HAP-1 (cell line): ENCODE measurements at places on chromosomes 11 and 22.

GRCh38 chr11:7414973-7415817 lies 70.1 kb upstream of the OLFML1 start:
- no peak for DNase-seq

- no peak for DNase-seq
Measured at GRCh38 chr11:36792996-36793914, 195.2 kb upstream of the RAG2 start.

- DNase-seq: no peak
Measured at GRCh38 chr11:110988671-110989070, 256.9 kb upstream of the POU2AF2 start.

DNA sequence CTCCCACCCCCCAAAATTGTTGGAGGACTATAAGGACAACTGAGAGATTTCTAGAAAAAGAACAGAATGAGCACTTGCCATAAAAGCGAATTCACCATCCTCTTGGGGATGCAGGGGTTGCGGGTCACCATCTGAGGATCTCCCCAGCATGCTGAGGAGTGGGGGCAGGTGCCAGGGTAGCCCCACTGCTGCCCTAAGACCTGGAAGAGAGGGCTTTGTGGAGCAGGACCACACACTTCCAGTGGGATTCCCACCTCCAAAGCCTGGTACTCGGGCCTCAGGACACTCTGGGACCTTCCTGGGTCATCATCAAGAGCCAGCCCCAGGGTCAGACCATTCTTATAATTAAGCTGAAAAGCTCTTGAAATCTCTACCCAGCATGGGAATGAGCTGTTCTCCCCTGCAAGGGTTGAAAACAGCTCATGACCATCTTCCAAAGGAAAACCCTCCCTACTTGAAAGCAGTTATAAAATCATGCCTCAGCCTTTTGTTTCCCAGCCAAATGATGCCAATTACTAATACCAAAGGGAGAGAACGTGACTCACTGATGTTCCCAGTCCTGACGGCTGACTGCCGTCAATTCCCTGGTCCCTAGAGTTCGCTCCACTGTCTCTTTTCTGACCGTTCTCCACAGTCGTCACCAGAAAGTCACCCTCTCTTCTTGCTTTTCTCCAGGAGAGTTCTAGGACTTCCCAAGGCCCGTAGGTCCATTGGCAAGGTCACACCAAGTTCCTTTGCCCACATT lies 76.8 kb upstream of the CREB3L1 start:
- DNase-seq: no peak

DNA sequence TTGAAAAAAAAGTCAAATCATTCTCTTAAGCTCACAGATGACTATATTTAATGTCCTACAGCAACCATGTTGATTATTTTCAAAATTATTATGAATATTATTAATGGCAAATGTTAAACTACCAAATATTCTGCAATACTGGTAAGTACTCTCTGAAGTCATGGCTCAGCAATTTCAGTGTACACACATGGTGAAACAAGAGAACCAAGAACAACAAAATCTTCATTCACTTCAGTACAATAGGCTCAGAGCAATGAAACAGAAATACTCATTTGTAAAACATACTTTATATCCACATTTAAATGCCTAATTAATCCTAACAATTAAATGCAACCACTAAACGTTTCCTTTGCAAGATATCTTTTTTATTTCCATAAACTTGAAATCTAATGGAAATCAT lies 347.2 kb downstream of the TTC28 start:
- no peak for DNase-seq

GRCh38 chr22:18095101-18095805 lies 15.4 kb upstream of the TUBA8 start:
- DNase-seq: no peak

GRCh38 chr11:69413015-69413801 lies 68.3 kb upstream of the LINC01488 start:
- no peak for DNase-seq
